ENCODE measurements at places on chromosomes 12 and 14.

DNA sequence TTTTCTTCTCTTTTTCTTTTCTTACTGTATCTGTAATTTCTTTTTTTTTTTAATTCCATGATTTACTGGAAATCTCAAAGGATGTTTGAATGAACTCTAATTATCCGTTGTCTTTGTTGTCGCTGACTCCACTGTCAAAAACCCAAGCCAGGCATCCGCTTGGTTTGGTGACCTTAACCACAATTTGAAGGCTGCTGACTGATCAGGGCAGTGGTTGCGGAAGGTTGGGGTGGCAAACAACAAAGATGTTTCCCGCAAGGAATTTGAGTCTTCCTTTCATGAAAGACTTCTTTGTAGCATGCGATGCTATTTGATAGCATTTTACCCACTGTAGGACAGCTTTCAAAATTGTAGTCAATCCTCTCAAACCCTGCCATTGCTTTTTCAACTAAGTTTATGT is 1013.8 kb downstream of the DIO2 start:
- DNase-seq, result no peak

- no peak for DNase-seq
These were observed 8.3 kb upstream of the PLEK2 start for GRCh38 chr14:67420102-67420739.

DNA sequence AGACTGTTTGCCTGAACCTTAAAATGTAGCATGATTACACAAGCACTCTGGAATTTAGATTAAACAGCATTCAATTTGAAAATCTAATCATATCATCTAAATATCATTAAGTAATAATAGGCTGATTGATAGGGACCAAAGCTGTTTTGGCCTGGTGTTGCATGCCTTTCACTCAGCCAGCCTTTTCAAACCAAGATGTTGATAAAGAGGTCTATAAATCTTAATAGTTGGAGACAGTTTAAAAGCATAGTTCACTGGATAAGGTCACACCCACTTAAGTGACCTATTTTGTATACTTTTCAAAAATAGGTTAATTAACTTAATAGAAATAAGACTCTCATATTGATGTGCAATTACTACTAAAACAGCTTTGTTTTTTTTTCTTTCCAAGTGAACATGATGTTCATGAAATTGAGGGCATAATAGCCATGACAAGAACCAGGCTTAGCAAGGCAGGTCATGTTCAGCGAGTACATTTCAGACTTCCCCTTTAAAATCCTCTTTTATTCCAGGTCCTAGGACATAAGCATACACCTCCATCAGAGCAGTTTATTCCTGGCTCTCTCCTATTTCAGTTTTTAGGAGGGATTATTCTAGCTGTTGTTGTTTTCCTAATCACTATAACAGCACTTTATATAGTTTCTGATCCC is 349.0 kb downstream of the RAD51B start:
- DNase-seq, result no peak

DNA sequence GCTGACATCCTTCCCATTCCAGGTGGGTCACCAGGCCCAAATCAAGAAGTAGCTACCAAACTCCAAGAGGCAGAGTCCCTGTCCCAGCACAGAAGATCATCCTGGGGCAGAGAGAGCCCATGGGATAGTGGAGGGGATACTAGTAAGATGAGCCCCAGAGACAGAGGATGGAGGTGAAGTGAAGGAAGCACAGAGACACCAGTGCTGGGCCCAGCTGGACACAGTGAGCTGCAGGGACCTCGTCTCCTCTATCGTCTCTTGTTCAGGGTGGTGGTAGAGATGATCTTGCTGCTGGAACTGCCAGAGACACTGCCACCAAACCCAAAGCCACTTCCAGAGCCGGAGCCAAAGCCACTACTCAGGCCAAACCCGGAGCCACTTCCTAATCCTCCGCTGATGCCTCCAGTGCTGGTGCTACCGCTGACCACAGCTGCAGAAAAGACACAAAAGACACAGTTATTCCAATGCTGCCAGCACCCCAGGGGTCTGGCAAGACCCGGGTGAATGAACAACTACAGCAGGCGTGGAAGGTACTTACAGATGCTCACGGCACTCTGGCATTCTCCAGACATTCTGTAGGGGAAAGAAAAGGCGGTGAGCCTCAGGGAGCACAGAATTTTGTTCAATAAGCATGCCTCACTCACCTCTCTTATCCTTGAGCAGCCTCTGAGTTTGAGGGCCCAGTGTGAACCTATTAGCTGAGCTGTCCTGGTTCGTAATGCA is 6.9 kb downstream of the KRT4 start:
- DNase-seq, result no peak

DNA sequence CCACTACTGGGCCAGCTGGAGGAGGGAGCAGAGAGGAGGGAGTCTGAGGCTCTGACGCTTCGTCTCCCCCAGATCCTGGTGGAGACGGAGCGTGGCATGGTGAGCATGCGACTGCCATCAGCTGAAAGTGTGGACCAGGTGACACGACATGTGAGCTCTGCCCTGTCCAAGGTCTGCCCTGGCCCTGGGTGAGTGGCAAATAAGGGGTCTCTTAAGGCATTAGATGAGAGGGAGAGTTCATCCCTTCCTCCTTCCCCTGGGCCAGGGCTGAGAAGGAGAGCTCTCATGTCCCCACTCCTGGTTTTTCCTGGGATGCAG is 2.5 kb downstream of the CARMIL3 start:
- no peak for DNase-seq

DNA sequence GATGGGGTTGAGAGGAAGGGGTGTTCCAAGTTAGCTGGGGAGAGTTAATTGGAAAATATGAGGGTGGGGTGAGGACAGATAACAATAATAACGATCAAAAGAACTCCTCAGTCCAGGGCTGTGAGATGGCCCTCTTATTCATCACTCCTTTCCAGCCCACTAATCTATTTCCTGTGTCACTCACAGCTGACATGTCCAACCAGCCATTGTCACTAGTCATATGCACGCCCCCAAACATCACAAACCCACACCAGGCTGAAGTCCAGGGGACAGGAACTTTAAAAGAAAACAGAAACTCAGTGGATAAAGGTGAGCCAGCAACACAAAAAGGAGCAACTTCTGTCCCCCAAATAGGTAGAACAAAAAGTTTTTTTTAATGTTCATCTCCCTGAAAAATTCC is 911 bp downstream of the CALCOCO1 start:
- no peak for DNase-seq

DNA sequence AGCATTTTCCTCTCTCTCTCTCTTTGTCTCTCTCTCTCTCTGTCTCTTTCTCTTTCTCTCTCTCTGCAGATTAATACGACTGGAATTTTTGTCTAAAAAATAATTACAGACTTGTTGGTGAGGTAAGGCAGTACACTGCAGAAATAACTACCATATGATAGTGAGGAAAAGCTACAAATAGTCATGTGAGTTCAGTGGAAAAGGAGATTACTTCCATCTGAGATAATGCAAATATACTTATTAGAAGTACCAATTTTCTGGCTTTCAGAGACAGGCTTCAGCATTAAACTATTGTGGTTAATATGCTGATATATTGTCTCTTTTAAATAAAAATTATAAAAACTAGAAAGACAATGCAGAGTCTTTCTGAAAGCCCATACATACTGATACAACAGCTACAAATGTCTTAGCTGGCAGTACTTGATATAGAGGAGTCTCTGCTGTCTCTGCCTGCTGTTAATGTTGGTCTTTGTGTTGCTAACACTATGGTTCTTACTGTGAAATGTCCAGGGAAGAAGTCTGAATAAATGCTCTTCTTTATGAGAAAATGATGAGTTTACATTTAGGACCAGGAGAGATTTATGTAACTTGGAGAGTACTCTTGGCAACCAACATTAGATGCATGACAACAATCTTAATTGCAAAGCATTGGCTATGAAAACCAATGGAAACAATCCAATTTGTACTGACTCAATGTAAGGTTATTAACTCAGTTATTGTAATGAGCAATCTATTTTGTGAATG is 167.0 kb downstream of the LRFN5 start:
- no peak for DNase-seq

DNA sequence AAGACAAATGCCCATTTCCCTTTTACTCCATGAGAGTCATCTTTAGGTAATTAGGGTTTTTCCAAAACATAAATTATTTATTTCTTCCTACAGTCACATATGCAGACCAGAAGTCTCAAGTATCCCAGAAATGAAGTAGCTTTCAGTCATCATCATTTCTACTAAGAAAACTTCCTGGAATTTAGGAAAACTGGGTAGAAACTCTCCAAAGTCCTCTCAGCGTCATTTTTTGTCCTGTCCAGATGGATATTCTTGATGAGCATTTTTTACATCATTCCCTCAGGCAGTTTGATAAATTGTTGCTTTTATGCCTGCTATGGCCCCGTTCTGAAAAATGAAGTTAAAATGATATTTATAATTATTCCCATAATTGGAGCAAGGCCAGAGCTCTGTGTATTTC is 93.9 kb upstream of the DCN start:
- no peak for DNase-seq

GRCh38 chr14:93735206-93735605 is 53.1 kb downstream of the PRIMA1 start:
- DNase-seq, result no peak

DNA sequence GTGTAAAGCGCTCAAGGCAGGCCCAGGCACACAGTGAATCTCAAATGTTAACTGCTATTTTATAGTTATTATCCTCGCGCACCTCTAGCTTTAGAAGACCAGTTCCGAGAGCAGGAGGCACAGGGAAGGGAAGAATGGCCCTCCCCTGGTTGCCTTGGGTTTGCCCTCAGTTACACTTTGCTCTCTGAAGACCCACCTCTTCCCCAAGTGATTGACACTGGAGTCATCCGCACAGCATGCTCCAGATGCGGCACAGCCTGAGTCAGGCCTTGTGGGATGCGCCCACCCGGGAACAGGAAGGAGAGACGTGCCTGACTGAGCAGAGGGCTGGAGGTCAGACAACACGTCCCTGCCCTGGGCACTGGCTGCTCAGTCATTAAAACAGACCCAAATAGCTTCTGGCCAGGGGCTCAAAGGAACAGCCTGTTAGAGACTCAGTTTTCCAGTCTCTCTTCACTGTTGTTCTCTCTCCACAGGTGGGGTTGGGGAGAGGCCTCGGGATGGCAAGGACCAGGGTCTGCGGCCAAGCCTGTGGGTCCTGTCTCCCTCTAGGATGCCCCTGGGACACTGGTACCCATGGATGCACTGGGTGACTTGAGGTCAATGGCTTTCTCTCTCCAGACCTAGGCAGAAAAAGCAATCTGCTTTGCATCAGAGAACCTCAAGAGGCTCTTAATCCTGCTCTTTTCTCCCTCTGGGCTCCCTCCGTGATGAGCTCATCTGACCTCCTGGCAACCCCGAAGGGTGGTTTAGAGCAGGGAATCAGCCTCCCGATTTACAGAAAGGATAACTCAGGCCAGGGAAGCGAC is 13.6 kb upstream of the MLXIP start:
- DNase-seq, result no peak

GRCh38 chr12:131593406-131593805 is 117.5 kb upstream of the SFSWAP start:
- DNase-seq, result no peak

DNA sequence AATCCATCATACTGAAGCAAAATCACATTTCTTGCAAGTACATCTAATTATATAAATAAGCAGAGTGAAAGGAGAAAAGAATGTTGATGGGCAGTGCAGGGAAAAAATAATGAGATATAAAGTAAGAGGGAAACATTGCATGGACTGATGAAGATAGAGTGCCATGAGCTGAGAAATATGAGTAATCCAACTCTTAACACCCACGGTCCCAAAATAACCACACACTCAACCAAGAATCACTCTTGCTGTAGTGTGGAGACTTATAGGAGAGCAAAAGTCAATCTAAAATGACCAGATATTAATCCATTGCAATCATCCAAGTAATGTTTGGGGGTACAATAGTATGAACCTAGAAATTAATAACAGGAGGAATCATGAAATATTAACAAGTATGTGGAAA is 40.2 kb downstream of the MYF5 start:
- no peak for DNase-seq

GRCh38 chr12:61538951-61539350 is 721.3 kb upstream of the USP15 start:
- no peak for DNase-seq

DNA sequence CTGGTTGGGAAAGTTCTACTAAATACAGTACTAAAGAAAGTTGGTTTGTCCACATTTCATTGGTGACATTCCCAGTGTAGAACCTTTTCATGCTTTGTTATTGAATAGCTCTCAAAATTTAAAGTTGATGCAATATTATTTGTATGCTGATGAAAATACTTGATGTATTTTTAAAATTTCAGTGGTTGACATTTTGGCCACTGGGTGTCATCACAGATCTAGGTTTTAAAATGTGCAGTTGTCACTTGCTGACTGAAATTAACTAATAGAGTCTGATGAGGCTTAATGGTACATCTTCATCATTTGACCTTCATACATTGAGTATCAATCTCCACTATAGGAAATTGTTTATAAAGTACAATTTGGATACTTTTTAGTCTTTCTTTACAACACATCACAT is 37.1 kb downstream of the CMAS start:
- DNase-seq, result no peak

DNA sequence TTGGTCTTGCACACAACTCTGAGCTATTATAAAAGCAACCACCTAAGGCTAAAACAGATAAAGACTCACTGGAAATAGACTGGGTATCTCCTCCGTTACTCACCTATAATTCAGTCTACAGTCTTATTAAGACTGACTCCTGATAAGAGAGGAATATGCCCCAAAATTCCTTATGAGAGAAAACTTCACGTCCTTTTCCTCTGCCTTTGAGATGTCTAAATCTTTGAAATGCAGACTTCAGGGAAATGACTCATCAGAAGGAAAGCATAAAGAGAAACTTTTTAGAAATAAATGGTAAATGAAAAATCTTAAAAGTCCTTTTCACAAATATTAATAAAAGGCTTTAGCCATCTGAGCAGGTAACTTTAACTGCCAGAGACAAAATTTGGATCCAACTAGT is 187.5 kb upstream of the RTL1 start:
- no peak for DNase-seq

GRCh38 chr12:75825686-75826085 is 205.9 kb downstream of the PHLDA1 start:
- no peak for DNase-seq

GRCh38 chr12:47270782-47271664 is 191.3 kb upstream of the AMIGO2 start:
- DNase-seq, result no peak

GRCh38 chr12:39884616-39885125 is 221.2 kb downstream of the SLC2A13 start:
- DNase-seq, result no peak

DNA sequence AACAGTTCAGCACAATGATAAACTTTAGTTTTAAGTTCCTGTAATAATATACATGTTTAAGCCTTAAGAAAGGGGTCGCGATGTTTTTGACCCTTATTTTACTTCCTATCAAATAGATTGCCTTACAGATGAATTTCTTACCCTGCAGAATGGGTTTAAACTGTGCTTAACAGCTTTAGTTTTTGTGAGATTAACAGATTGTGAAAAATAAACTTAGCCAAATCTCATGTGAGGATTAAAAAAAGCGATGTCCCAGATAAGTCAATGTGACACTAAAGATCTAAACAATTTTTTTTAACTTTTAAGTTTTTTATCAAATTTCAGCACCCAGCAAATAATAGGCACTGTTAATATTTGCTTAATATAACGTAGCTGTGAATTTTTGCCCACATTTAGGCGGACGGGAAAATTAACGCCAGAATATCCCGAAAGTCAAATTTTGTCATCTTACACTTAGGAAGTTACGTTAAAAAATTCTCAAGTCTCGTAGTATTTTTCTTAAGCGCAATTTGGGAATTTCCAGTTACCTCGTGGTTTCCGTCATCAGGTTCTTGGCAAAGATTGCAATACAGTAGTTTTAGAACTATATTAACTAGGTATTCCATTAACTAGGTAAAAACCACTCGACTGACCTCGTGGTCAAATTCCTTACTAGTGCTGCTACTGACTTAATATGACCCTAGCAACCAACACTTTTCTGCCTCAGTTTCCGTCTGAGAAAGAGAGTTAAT is 1.2 kb downstream of the HNRNPC start:
- DNase-seq, result no peak

Measured in gastrocnemius medialis (tissue), 4 donors.